ENCODE measurements at places on chromosomes 5 and 9.

DNA sequence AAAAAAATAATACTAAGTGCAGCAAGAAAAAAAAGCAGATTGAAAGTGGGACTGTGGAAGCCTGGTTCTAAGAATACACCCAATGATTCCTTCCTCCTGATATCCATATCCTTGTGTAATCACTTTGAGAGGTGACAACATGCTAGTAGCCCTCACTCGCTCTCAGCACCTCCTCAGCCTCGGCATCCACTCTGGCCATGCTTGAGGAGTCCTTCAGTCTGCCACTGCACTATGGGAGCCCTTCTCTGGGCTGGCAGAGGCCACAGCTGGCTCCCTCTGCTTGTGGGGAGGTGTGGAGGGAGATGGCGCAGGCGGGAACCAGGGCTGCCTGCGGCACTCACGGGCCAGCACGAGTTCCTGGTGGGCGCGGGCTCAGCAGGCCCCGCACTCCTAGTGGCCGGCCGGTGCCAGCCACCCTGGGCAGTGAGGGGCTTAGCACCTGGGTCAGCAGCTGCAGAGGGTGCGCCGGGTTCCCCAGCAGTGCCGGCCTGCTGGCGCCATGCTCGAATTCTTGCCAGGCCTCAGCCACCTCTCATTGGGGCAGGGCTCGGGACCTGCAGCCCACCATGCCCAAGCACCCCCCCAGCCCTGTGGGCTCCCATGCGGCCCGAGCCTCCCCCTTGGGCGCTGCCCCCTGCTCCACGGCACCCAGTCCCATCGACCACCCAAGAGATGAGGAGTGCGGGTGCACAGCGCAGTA lies 24.5 kb upstream of the SELENOP start:
- no peak for DNase-seq

DNA sequence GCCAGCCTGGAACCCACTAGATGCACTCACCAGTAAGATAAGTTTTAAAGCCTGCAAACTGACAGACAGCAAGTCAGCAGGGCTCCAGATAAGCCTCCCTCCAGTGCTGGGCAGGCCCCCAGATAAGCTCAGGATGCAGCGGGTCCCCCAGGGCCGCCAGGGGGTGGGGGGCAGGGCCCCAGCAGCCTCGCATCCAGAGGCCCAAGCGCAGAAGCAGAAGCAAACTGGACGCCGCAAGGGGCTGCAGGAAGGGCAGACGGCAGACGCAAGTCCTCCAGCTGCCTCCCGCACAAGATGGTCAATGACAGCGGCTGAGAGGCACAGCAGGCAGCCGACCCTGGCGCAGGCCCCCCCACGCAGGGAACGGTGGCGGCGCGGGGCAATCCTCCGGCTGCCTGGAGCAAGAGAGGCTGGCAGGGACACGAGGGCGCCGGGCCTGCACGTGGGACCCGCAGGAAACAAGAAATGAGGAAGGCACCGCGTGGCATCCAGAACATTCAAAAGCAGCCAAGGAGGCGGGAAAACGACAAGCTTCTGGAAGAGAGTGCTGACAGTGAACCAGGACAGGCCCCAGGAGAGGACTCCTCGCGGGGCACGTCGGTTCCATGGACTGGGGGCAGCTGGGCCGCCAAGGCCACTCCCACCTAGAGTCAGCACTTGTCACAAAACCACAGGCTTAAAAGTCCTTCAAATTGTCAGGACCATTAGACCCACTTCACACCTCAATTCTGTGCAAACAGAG lies 49.8 kb downstream of the ROR2 start:
- DNase-seq, result no peak

- DNase-seq, result no peak
These were observed 16.1 kb upstream of the PHYKPL start for GRCh38 chr5:178248750-178249149.

DNA sequence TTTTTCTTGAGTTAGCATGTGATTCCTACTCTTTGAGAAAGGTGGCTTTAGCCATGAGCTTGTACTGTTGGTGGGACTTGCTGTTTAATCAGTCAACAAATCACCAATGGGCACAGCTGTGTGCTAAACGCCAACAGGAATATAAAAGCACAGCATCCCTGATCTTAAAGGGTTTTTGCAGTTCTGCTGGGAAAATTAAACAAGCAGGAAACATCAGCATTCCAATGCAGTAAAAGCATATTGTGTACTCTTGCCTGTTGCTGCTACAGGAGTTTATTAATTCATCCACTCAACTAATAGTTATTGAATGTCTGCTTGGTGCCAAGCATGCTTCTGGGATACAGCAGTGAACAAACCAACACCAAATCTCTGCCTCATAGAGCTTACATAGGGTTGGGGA lies 27.4 kb upstream of the F2RL1 start:
- no peak for DNase-seq

GRCh38 chr5:140297283-140297682 lies 5.6 kb downstream of the PFDN1 start:
- DNase-seq, result no peak

- no peak for DNase-seq
These were observed 78.1 kb upstream of the ANXA1 start for GRCh38 chr9:73073337-73074175.

DNA sequence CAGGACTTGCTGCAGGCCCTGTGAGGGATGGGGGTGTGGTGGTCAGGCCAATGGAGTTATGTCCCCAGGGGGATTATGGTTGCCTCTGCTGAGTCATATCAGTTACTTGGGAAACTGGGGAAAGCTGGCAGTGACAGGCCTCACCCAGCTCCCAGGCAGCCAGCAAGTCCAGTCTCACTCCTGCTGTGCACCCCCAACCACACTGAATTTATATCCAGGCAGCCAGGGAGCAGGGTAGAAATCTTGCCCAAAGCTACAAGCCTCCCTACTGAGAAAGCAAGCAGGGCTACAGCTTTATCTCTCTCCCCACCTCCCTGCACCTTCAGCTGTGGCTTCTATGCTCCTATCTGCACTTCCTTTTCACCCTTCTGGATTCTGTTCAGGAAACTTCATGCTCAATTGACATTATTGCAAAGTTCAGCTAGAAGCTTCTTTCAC lies 2076.0 kb upstream of the CDH9 start:
- no peak for DNase-seq

GRCh38 chr5:24737163-24737562 lies 92.4 kb upstream of the CDH10 start:
- DNase-seq, result no peak

DNA sequence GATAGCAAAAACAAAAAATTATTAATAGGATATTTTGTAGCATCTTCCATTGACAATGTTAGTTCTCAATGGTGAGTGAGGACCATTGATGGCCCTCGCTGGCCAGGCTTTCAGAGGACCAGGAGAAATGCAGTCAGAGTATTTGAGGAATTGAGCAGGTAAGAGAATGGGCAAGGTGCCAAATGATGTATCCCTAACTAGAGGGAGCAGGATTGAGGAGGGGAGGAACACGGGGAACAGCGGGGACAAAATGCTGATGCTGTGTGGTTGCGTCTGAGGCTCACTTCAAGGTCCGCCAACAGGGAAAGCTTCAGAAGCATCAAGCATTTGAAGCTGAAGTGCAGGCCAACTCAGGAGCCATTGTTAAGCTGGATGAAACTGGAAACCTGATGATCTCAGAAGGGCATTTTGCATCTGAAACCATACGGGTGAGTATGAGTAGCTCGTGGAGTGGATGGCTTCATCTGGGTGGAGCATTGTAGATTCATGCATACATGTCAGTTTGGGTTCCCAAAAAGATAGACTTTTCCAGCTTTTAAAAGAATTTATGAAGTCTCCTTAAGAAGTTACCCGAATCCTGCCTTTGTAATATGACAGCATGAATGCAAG lies 16.2 kb downstream of the SPTAN1 start:
- DNase-seq, result no peak

Measured in germinal center (tissue), 1 donor.